Immature natural killer cell (primary cell): ENCODE measurements at places on chromosomes 6 and 20.

GRCh38 chr6:158640519-158640918, 4.0 kb downstream of the DYNLT1 start:
- DNase-seq = no peak

DNA sequence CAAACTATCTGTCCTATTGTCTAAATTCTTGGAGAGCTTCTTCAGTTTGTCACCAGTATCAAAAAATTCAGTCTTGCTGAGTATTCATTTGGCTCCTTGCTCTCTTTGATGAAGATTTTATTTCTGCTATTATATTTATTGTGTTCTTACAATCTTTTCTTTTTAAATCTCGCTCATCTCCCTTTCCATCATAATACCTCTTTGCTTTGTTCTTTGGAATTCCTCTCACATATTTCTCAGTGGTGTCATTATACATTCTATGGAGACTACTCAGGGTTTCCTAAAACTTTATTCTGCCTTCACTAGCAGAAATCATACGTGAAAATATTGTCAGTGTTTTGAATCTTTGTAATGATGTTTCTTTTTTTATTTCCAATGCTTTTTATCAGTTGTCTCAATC, 445.2 kb upstream of the ID4 start:
- no peak for DNase-seq

- DNase-seq = no peak
Observed at GRCh38 chr20:32631933-32632460, 41.7 kb downstream of the C20orf203 start.

DNA sequence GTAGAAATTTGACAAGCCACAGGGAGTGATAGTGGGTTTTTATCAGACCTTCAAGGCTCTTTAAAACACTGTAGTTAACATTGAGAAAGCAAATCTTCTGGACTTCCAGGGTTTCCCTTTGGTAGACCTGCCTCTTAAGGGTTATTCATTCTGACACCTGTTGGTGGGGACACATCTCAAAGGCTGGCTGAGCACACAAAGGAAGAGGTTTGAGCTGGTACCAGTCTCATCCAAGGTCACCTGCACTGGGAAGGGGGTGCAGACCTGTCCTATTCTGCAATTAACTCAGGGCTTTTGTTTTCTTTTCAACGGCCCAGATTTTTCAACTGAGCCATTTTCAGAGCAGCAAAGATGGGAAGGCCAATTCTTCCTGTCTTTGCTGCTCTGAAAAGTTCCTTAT, 45.6 kb downstream of the EDN1 start:
- DNase-seq = no peak

- DNase-seq = no peak
Observed at GRCh38 chr6:163248051-163248450, 166.5 kb upstream of the QKI start.

GRCh38 chr20:4006640-4007039, 8.7 kb downstream of the RNF24 start:
- DNase-seq = no peak

DNA sequence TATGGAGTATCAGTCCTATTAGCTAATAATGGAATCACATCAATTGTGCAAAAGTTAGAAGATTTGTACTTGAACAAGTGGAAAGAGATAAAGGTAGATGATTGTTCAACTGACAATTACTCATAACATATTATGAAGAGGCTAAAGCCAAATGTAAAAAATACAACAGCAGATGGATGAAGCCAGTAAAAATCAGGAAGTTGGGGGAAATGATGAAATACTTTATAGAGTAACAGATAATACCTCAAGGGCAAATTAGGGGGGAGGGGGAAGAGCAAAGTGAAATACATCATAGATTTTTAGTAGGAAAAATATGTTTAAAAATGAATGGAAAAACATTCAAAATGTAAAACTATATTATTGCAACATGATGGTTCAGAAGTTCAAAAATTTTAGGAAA, 114.0 kb downstream of the PDSS2 start:
- DNase-seq = no peak
